ENCODE measurements at places on chromosomes 11 and 22.

GRCh38 chr22:44133161-44133560 lies 47.6 kb upstream of the PARVG start:
- no peak for DNase-seq

DNA sequence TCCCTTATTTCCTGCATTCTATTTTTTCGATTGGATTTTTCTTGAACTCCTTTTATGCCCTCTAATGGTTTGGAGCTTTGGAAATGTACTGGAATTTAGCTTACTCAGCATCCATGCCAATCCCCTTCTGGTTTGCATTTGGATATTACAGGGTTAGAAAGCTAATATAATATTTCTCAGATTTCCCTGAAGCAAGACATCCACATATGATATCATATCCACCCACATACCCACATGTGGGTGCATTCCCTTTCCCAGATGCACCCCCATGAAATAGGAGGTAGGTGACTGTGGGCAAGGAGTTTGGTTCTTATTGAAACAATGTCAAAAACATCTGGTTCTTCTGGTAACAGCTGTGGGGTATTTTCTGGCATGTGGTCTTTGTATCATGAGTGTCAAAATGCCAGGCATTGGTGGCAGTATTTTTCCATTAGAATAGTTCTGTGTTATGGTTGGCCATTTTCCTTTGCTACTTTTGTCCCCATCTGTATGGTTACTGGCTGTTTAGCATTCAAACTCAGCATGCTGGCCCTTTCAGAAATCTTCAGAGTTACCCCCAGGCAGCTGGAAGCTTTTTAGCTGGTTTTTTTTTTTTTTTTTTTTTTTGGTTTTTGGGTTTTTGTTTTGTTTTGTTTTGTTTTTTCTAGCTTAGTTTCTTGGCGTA lies 32.7 kb upstream of the DDX10 start:
- no peak for DNase-seq

GRCh38 chr11:47259232-47259977 lies 1.6 kb downstream of the NR1H3 start:
- DNase-seq = peak; percentile 31

DNA sequence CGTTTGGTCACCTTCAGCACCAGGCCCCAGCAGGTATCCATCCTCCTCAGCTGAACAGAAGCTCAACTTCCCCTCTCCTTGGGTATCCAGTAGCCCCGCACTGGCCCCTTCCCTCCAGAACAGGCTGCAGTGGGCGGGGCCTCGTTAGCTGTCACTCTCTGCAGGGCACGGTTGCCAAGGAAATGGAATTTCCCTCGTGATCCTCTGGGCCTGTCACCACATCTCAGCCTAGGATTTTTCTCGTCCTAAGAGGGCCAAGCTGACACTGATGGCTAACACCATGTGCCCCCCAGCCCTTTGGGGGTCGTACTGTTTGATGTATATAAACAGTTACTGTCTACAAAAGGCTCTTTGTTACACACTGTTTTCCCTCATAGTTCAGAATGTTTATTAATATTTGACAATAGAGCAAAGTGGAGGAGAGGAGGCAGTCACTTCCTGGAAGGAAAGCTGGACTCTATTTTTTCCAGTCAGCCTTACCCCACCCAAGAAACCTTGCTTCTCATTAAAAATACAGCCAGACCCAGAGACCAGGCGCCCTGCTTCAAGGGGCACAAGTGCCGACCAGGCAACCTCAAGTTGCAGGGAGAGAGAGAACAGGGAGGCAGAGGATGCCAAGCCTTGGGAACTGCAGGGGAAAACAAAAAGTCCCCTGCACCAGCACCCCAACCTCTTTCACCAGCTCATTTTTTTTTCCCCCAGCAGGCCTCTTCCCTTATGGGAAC lies 44.5 kb downstream of the FEZ1 start:
- DNase-seq = no peak

DNA sequence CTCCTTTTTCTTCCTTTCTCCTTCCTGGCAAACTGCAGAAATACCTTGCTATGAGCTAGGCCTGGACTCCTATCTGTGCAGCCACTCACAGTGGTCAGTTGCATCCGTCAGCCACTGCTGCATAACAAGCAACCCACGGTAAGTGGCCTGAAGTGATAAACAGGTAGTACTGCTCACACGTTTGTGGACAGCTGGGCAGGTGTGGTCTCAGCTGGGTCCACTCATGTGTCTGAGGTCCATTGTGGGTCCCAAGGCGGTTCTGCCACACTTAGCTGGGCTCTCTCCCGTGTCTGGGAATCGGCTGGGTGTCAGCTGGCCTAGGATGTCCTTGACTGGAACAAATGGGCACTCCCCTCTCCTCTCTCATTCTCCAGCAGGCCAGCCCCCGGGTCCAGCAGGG lies 109.3 kb downstream of the BRD1 start:
- no peak for DNase-seq

DNA sequence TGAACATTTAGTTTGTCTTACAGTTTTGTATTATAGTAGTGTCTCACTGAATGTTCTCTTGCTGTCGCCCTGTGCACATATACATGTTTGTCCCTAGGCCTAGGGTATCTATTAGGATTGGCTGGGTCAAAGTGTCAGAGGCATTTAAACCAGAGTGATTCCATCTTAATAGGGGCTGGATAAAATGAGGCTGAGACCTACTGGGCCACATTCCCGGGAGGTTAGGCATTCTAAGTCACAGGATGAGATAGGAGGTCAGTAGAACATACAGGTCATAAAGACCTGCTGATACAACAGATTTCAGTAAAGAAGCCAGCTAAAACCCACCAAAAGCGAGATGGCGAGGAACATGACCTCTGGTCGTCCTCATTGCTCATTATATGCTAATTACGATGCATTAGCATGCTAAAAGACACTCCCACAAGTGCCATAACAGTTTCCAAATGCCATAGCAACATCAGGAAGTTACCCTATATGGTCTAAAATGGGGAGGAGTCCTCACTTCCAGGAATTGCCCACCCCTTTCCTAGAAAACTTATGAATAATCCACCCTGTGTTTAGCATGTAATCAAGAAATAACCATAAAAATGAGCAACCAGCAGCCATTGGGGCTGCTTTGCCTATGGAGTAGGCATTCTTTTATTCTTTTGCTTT lies 82.6 kb downstream of the LDLRAD3 start:
- no peak for DNase-seq

- DNase-seq = no peak
Measured at GRCh38 chr22:31083377-31083768, 2.3 kb downstream of the SMTN start.

DNA sequence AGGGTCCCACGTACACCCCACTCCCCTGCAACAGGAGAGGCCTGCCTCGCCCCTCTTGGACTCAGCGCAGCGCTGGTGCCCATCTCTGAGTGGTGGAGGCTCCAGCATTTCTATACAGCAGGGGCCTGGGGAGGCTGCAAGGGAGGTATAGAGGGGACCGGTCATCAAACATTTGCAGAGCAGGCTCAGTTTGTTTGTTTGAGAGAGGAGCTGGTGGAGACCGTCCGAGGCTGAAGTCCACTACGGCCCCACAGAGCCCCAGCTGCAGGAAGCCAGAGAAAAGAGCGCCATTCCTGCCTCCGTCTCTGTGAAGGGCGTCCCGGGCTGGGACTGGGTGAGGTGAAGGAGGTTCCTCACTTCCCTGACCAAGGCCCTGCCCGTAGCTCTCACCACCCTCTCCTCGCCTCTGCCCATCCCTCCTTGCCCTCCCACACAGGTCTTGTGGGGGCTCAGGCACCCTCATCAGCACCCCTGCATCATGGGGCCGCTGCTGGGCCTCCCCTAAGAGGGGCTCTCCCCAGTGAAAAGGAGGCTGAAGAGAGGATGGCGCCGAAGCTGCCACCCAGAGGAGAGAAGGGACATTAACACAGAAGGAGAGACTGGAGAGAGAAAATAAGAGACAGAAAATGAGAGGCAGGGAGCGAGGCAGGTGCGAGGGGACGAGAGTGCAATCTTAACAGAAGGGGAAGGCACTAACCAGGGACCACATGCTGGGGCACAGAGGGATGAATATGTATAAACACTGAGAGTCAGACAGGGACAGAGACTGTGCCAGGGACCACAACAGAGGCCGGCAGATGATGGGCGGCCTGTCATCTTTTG lies 24.5 kb downstream of the RPUSD4 start:
- DNase-seq = no peak

GRCh38 chr11:45428116-45428515 lies 142.0 kb upstream of the SYT13 start:
- no peak for DNase-seq

GRCh38 chr22:37281646-37282384 lies 493 bp upstream of the CYTH4 start:
- DNase-seq = no peak

DNA sequence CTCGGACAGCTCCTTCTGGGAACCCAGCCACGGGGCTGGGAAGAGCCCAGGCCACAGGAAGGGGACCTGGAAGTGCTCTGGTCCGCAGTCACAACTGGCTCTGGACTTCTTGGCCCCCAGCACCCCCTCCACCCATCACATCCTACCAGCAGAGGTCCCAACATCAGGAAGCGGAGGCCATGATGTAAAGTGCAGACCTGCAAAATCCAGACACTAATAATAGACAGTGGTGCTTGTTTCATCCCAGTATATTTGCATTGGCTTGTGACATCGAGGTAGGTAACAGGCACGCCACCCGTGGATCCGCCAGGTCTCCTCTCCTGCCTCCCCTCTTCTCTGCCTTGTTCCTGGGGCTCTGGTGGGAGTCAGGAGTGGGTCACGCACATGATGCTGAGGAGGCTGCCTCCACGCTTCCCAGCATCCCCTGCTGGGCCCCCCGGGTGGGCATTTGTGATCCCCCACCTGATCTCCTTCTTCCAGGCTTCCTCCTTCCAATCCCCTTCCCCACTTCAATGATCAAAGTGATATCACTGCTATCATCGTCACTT lies 1454.0 kb downstream of the BRD1 start:
- no peak for DNase-seq
